ENCODE measurements at places on chromosomes 5 and 9. TPM values are rescaled to one million over a fixed set of nuclear protein-coding genes. Genes with fewer than 3 reads are reported as not detected.
A peak's percentile ranks its signal among the peaks of the same experiment; 100 is the strongest.

DNA sequence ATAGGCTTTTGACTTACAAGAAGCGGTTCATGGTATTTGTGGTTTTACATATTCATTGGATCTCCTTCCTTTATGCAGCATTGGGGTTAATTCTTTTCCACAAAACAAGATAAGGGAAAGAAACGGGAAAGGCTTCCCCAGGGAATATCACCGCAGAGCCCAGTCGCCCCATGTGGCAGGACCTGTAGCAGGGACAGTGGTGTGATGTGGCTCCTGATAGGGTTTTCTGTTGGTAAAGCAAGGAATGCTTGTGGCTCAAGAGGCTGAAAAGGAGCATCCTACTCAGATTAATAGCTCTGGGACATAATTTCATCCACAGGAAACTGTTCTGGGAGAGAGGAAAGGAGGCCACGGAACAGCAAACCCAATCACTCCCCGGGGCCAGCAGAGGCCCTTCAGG, 699.9 kb downstream of the MTRR start:
- no peak for DNase-seq

- DNase-seq = peak; percentile 23
These were observed 70.7 kb upstream of the CPLX2 start for GRCh38 chr5:175800656-175801081.

The CDK7 gene
- 60.5 TPM for total RNA-seq

The CYLC2 gene
- total RNA-seq = not detected

GRCh38 chr5:96487859-96488258, 54.8 kb upstream of the PCSK1 start:
- no peak for DNase-seq

GRCh38 chr5:13945271-13945670, 783 bp upstream of the DNAH5 start:
- DNase-seq = no peak

The ZFP37 gene
- total RNA-seq = 0.90 TPM

The GPR151 gene
- total RNA-seq = not detected

DNA sequence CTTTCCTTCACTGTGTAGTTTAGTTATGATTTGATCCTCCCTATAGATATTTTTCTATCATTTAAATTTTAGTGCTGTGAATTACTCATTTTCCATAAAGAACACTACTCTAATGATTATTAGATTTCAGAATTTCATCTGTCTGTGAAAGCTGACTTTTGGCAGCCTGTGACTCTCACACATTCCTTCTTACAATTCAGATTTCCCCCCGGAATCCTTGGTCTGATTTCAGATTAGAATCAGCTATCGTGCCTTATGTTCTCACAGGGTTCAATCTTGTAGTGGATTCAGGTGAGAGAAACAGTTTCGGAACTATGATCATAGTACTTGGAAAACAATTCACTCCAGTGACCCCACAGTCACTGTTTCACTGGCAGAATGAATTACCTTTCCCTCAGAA, 26.2 kb downstream of the ZNF474 start:
- no peak for DNase-seq

- peak; percentile 93 for DNase-seq
These were observed at the start of gene MYO10 for GRCh38 chr5:16936150-16936988. Gene MYO10 (minus strand): TSS chr5:16936288. CDS start chr5:16935808, 480 bp downstream.

- DNase-seq = no peak
These were observed 180.9 kb downstream of the MAPKAP1 start for GRCh38 chr9:125525921-125526631.

- no peak for DNase-seq
These were observed 23.2 kb upstream of the TYRP1 start for GRCh38 chr9:12670006-12670405.

The ARID3C gene
- not detected for total RNA-seq

DNA sequence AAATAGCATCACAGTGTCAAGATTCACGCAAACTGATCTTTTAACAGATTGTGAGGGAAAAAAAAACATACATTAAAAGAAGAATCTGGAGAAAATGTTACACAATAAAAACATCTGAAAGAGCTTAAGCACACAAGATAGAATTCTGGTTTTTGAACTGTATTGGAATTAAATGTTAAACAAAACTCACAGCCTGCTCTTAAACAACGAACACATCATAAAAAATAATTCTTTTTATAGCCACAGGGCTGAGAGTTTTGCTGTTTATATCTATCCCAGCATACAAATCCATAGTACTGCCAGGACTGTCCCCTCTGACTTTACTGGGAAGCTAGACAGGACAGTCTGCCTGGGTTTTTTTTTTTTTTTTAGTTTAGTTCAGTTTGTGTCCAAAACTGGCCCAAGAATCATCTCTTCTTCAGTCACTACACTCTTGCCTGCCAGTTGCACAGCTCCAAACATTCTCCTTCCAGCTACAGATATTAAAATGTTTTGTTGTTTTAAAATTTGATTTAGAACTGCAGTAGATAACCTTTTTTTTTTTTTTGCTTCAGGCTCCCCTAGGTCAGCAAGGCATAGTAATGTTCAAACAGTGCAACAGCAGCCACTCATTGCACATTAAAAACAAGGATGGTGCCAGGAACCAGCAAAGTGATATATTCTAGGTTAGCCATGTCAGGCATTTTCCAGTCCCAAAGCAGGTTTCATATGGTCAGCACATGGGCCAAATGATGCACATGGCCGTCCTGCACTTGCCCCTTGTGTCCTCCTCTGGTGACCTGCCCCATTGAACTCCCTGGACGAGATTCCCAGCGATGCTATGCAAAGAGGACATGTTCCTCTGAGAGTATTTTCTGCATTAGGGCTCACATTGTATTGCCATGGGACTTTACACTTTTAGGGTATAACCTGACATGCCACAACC, 173.6 kb downstream of the ARL15 start:
- no peak for DNase-seq

GRCh38 chr5:83285661-83286398, 185.7 kb upstream of the VCAN start:
- no peak for DNase-seq

The PHYHD1 gene
- 4.2 TPM for total RNA-seq

The SLC36A2 gene
- not detected for total RNA-seq

GRCh38 chr9:29691758-29692407, 2118.6 kb upstream of the C9orf72 start:
- no peak for DNase-seq

The SPINK7 gene
- not detected for total RNA-seq

GRCh38 chr9:127163409-127163808, 41.0 kb upstream of the ANGPTL2 start:
- no peak for DNase-seq
